ENCODE measurements at places on chromosomes 2 and 18.

- DNase-seq, result no peak
Measured at GRCh38 chr18:8705238-8705960, at the start of gene MTCL1. TSS of gene MTCL1 (plus strand) at chr18:8705556. CDS start at chr18:8705661, 105 bp downstream.

DNA sequence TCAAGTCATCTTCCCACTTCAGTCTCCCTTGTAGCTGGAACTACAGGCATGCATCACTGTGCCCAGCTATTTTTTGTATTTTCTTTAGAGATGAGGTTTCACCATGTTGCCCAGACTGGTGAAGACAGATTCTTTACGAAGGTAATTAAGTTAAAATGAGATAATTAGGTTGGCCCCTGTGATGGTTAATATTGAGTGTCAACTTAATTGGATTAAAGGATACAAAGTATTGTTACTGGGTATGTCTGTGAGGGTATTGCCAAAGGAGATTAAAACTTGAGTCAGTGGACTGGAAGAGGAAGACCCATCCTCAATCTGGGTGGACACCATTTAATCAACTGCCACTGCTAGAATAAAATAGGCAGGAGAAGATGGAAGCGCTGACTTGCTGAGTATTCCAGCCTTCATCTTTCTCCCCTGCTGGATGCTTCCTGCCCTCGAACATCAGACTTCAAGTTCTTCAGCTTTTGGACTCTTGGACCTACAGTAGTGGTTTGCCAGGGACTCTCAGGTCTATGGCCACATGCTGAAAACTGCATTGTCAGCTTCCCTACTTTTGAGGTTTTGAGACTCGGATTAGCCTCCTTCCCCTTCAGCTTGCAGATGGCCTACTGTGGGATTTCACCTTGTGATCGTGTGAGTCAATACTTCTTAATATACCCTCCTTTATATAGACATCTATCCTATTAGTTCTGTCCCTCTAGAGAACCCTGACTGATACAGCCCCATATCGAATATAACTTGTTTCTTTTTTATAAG lies 269.1 kb downstream of the TMX3 start:
- no peak for DNase-seq

- DNase-seq, result no peak
Measured at GRCh38 chr2:27735263-27735904, 36.1 kb upstream of the MRPL33 start.

- DNase-seq, result no peak
Measured at GRCh38 chr2:231452799-231453508, 11.3 kb downstream of the NCL start.

- no peak for DNase-seq
Measured at GRCh38 chr2:40098786-40099470, 319.9 kb upstream of the THUMPD2 start.

- no peak for DNase-seq
Measured at GRCh38 chr2:209579230-209579749, 155.4 kb downstream of the MAP2 start.

DNA sequence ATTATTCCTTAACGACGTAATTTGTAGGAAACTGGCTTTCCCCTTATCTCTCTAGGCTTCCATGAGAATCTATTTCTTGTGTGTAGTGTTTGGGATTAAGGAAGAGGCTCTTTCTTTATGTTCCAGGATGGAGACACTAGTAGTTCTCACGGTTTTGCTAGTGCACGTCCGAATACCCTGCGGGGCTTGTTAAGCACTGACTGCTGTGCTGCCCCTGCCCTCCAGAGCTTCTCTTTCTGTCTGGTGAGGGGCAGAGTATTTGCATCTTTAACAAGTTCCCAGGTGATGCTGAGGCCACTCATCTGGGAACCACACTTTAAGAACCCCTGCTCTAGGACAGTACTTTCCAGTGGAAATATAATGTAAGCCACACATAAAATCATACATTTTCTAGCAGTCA lies 76.4 kb downstream of the SPATS2L start:
- DNase-seq, result no peak

DNA sequence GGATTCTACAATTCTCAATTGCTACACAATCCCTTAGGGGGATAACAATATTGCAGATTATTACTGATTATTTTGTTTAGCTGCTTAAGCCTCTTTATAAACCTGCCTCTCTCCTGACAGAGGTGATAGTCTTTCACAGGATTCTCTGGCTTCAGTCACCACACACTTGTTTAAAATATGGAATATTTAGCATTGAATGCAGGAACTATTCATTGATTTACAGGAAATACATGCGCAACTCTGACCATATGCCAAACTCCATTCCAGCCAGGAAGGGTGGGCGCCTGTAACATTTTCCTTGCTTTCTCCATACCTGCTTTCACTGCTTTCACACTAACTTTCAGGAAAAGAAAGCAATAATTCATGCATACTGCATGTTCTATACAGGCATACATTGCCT lies 44.8 kb upstream of the ARHGAP15 start:
- DNase-seq, result no peak

DNA sequence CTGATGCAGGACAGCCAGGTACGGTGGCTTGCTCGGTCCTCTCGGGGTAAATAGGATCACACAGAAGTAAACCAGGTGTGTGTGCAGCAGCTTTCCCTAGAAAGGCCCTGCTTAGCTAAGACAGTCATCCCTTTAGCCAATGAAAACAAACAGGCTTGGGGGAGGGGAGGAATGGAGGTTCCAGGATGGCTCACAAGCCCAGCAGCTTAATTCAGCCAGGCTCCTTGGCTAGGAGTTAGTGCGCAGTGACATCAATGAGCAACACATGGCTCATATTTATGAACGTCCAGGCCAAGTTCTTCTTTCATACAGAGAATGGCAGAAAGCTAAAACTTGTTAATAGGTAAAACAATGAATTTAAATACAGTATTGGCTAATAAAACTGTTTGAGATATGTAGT lies 10.2 kb downstream of the IAH1 start:
- DNase-seq, result no peak

- DNase-seq, result no peak
Measured at GRCh38 chr18:75159238-75159518, 49.8 kb downstream of the PTGR3 start.

GRCh38 chr2:54500404-54501205 lies 44.5 kb downstream of the SPTBN1 start:
- no peak for DNase-seq

DNA sequence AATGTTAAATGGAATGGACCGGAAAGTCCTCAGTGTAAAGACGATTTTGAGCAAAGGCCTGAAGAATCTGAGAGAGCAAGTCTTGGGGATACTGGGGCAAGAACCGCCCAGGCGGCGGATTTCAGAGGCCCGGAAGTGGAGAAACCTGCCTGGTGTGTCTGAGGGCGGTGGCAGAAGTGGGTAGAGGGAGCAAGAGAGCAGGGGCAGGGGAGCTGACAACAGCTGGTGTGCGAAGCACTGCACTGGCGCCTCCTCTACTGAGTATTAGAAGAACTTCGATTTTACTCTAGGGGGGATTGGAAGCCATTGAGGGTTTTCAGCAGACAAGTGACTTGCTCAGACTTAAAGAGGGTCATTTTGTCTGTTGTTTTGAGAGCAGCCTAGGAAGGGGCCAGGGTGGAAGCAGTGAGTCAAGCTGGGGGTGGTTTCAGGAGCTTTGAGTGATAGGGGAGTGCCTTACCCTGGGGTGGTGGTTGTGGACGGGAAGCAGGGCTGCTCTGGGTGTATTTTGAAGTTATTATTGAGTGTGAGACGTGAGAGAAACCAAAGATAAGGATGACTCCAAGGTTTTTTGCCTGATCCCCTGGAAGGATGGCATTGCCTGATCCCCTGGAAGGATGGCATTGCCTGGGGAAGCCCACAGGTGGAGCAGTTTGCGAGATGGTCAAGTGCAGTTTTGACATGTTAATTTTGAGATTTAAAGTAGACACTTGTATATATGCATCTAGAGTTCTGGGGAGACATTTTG lies 52.5 kb downstream of the ZNF236 start:
- DNase-seq, result no peak

DNA sequence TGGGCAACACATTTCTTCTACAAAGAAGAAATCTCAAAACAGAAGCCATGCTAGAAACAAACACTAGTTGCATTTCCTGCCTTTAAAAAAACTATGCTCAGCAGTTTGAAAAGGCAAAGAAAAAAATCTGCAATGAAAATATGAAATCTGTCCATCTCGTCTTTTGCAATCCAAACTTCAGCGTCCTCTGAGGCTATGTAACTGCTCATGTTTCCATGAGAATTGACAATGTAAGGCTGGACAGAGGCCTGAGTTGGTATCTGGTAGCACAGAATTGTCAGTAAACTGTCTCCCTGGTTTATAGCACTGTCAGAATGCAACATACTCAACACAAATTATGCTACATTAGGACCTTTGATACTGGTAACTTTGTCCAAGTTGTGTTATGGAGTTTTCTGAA lies 429.9 kb downstream of the ARHGAP15 start:
- DNase-seq, result no peak

DNA sequence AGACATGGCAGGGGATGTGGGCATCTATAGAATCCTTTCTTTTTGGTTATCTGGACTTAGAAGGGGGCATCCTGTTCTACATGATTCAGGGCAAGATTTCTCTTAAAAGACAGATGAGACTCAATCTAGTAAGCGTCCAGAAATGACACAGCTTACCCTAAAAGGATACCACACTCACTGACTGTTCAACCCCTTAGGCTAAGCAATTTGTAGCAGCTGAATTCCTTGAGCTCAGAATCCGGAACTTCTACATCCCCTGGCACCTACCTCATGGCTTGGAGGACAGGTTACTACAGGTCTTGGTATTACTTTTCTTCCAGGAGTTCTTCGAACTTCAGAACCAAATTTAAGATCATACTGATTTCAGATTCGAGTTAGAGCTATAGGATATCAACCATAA lies 138.4 kb downstream of the LAMA3 start:
- DNase-seq, result no peak

GRCh38 chr2:71331581-71332434 lies at the start of gene ZNF638:
TSS of gene ZNF638 (plus strand) at chr2:71331782. CDS start at chr2:71348955, 17,173 bp downstream.
- peak; percentile 91 for DNase-seq

DNA sequence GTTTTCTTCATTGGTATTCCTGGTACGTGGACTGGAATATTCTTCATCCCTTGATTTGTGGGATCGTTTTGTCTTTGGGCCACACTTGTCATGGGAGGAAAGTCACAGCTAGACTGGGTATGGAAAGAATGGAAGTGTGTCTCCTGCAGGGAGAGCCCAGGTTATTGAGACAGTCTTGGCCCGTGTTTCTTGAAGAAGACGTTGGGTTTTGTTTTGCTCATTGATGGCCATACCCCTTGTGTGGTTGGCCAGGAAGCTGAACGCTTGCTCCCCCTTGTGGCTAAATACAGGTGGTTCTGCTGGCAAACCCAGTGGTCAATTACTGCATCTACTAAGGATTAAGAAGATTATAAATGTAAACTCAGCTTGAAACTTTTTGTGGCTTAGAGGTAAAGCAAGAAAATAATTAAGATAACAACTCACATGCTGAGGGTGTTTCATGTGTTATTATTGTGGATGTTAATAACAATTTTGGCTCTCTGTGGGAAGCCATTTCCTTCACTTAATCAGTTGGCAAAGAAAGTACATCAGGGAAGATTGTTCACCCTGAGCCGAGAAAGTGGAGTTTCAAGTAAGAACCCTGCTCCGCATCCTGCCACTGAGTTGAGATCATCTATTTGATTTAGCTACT lies 91.8 kb downstream of the NEDD4L start:
- DNase-seq, result peak; percentile 7

DNA sequence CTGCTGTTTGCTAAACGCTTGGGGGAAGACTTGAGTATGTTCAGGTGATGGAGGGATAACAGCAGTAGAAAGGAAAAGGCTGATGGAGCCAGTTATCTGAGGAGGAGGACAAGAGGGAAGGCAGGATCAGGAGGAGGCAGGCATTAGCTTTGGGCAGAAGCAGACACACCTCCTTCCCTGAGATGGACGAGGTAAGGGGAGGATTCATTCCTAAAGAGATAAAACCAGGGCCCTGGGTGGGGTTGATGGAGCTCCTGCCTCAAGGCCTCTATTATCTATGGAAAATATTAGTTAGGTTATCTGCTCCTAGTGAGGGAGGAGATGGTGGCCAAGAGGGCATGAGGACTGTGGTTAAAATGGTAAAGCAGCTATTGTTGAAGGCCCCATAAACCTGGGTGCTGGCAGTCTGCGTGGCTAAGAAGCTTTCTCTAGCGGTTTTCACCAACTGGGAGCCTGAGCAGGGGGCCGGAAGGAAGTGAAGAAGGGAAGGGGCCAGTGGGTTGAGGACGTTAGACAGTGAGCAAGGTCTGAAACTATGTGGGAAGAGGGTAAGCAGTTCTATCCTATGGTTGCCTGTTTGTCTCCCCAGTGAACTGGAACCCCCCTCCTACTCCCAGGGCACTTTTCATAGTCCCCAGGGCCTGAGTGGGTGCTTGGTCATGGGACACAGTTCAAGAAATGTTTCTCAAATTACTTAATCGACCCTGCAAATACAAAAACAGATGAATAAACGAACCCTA lies 56.6 kb upstream of the HK2 start:
- DNase-seq, result no peak

DNA sequence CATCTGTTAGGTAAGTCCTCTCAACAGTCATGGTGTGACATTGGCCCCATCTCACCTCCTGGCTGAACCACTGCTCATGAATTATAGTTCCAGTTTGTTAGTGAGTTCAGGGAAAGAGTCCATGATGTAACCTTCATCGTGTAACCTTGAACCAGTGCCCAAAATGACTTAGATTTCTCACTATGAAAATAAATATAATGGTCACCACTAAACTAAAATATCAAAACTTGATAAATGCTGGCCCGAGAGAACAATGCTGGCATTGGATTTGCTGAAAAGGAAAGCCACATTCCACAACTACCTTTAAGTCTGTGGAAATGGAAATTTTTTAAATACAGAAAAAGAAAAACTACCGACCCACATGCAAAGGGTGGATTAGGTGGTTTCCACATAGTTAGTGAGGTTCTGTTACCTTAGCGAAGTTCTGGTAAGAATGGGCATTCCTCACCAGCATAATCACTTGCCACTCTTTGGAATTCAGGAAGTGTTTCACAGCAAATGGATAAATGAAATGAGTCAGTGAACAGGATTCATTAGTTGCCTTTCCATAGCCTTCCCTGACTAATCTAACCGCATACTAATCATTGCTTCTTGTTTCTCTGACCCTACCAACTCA lies 133.9 kb upstream of the CTAGE1 start:
- DNase-seq, result no peak

DNA sequence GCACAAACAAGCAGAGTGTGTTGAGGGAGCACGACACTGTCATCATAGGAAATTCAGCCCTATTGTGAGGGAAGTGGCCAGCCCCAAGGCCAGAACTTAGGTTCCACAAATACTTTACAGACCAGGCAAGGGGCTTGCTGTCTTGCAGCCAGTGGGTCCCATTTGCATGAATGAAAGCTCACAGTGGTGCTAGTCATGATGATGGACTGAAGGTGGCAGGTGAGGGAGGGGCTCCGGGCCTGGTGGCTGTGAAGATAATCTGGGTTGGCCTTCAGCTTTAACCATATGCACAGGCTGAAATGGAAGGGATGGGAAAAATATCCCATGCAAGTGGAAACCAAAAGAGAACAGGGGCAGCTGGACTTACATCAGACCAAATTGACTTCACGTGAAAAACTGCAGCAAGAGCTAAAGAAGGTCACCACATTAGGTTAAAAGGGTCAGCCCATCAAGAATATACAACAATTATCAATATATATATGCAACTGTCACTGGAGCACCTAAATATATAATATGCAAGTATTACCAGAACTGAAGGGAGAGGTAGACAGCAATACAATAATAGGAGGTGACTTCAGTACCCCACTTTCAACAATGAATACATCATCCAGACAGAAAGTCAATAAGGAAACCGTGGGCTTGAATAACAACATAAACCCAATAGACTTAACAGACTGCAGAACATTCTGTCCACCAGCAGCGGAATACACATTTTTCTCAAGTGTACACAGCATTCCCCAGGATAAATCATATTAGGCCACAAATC lies 39.6 kb downstream of the DCDC2C start:
- no peak for DNase-seq
